Kidney epithelial cell (primary cell): ENCODE measurements at places on chromosomes 1 and 21. TPM values are rescaled to one million over a fixed set of nuclear protein-coding genes. Genes with fewer than 3 reads are reported as not detected.

The MCOLN3 gene
- total RNA-seq: 11.6 and 13.6 TPM in 2 replicates

The CBR3 gene
- 0.21 and 0.41 TPM in 2 replicates for total RNA-seq

The SLC1A7 gene
- total RNA-seq: not detected in 2 replicates

The GJA8 gene
- total RNA-seq: not detected in 2 replicates

The SLFNL1 gene
- total RNA-seq: 0.41 TPM in 1 of 2 replicates, not detected in the other

The SLAMF9 gene
- total RNA-seq: not detected in 2 replicates

The CAMSAP2 gene
- total RNA-seq: 31.9 TPM in 2 replicates

The KLHDC8A gene
- 6.7 and 16.5 TPM in 2 replicates for total RNA-seq

The MAP3K21 gene
- 6.4 and 7.6 TPM in 2 replicates for total RNA-seq

The TRIM46 gene
- total RNA-seq: 7.1 and 9.1 TPM in 2 replicates

The GPR25 gene
- total RNA-seq: not detected in 2 replicates

The PGBD2 gene
- total RNA-seq: 6.8 and 8.2 TPM in 2 replicates

The KCNT2 gene
- total RNA-seq: 1.2 and 1.8 TPM in 2 replicates

The TESK2 gene
- 2.1 and 2.5 TPM in 2 replicates for total RNA-seq

The CAPN9 gene
- 0.04 TPM in 1 of 2 replicates, not detected in the other for total RNA-seq

The COL8A2 gene
- 1.2 TPM in 2 replicates for total RNA-seq

The ECM1 gene
- total RNA-seq: 5.4 and 6.0 TPM in 2 replicates

The CXADR gene
- total RNA-seq: 40.4 and 40.5 TPM in 2 replicates

The ASTN1 gene
- total RNA-seq: 0.14 and 0.21 TPM in 2 replicates

The CFAP45 gene
- total RNA-seq: 0.21 and 2.0 TPM in 2 replicates

The CYP4A11 gene
- not detected in 2 replicates for total RNA-seq

The CNIH3 gene
- 4.0 and 4.2 TPM in 2 replicates for total RNA-seq

The RASSF5 gene
- 4.0 and 4.2 TPM in 2 replicates for total RNA-seq

The FAM3B gene
- 4.5 and 6.1 TPM in 2 replicates for total RNA-seq

The ARHGAP29 gene
- total RNA-seq: 80.4 and 82.3 TPM in 2 replicates

The GPR3 gene
- total RNA-seq: 0.27 and 1.6 TPM in 2 replicates

The OR2M3 gene
- not detected in 2 replicates for total RNA-seq

The FHAD1 gene
- total RNA-seq: 0.21 and 0.27 TPM in 2 replicates

The INAVA gene
- total RNA-seq: 185 and 292 TPM in 2 replicates

The ABCB10 gene
- total RNA-seq: 11.9 and 13.0 TPM in 2 replicates

The SPRR2F gene
- total RNA-seq: not detected in 2 replicates

The RAB7B gene
- total RNA-seq: 0.13 TPM in 1 of 2 replicates, not detected in the other
